Stimulated activated CD8-positive, alpha-beta memory T cell treated with anti-CD3 and anti-CD28 coated beads, Interleukin-4, amount 100 ng/mL, for 24 hours (primary cell): ENCODE measurements at places on chromosomes 6 and 20.
A peak's percentile ranks its signal among the peaks of the same experiment; 100 is the strongest.

- no peak for DNase-seq
Observed at GRCh38 chr6:34855463-34855862, 32.4 kb downstream of the TAF11 start.

GRCh38 chr6:167113935-167114910, 8.7 kb upstream of the CCR6 start:
- DNase-seq = no peak

GRCh38 chr6:108952776-108953486, 104.7 kb downstream of the ARMC2 start:
- no peak for DNase-seq

- DNase-seq = no peak
Observed at GRCh38 chr20:51387125-51387875, 155.2 kb downstream of the NFATC2 start.

- no peak for DNase-seq
Observed at GRCh38 chr20:7332169-7332568, 564.7 kb downstream of the BMP2 start.

- DNase-seq = no peak
Observed at GRCh38 chr20:63011798-63012197, 5.0 kb upstream of the BHLHE23 start.

GRCh38 chr6:18155864-18156421, 721 bp downstream of the KDM1B start:
- peak; percentile 4 for DNase-seq

DNA sequence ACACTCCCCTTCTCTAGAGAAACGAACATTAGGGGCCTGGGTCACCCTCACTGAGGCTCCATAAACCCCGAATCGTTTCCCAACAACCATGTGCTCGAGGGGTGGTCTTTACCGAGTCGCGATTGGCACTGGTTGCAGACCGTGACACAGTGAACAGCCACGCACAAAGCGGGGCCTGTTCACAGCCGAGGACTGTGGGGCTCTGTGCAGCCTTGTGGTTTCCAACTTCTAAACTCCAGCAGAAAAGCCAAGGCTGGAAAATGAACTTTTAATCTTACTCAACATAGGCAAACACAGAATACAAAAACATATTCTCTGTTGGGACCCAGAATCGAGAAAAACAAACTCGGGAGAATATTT, 19.0 kb downstream of the RRBP1 start:
- no peak for DNase-seq

GRCh38 chr20:33444797-33445560, 1.4 kb upstream of the SNTA1 start:
- no peak for DNase-seq

GRCh38 chr6:168216117-168216516, 103.5 kb downstream of the DACT2 start:
- DNase-seq = no peak

GRCh38 chr20:38193586-38194105, 28.6 kb upstream of the TGM2 start:
- DNase-seq = no peak

DNA sequence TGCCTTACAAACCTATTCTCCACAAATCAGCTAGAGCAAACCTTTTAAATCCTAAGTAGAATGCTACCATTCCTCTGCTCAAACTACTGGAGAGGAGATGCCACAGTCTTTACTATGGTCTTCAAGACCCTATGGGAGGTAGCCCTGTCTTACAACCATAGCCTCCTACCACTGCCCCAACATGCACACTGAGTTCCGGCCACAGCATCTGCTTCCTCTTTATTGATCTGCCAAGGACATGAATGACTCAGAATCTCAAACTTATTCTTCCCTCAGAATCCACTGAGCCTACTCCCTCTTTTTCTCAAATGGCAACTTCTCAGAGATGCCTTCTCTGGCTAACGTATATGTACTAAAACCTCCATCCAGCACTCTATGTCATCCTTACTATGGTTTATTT, 12.2 kb upstream of the ANKEF1 start:
- no peak for DNase-seq

- no peak for DNase-seq
Observed at GRCh38 chr20:2538931-2539720, 2.8 kb downstream of the TMC2 start.
